ENCODE measurements at places on chromosomes 12 and 14. TPM values are rescaled to one million over a fixed set of nuclear protein-coding genes. Genes with fewer than 3 reads are reported as not detected.

GRCh38 chr14:96725232-96725631 lies 72.0 kb upstream of the VRK1 start:
- DNase-seq = no peak

DNA sequence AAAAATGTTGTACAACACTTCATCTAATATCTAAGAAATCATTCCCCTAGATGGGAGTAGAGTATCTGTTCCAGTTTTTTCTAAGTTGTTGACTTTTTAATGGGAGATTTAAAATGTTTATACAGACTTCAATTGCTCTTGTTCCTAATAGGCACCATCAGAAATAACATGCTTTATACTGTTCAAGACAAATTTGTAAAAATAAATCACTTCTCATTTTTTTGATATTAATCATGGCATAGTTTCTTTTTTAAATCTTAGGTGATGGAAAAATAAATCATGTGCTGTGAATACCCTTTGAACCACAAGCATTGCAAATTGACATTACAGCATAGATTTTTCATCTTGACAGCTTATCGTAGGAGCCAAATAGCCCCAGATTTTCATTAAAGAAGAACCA lies 473.5 kb upstream of the MGAT4C start:
- DNase-seq = no peak

GRCh38 chr12:52903855-52904508 lies 894 bp downstream of the KRT8 start:
- peak; percentile 22 for DNase-seq

DNA sequence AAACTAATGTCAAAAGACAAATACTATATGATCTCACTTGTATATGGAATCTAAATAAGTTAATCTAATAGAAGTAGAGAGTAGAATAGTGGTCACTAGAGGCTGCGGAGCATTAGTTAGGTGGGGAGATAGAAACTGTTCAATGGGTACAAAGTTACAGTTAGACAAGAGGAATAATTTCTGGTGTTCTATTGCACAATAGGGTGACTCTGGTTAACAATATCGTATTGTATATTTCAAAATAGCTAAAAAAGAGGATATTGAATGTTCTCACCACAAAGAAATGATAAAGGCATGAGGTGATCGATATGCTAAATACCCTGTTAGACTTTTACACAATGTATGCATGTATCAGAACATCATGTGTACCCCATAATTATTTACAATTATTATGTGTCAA lies 42.9 kb downstream of the IGF1 start:
- no peak for DNase-seq

GRCh38 chr14:23358553-23359166 lies 6.0 kb upstream of the SLC22A17 start:
- DNase-seq = no peak

DNA sequence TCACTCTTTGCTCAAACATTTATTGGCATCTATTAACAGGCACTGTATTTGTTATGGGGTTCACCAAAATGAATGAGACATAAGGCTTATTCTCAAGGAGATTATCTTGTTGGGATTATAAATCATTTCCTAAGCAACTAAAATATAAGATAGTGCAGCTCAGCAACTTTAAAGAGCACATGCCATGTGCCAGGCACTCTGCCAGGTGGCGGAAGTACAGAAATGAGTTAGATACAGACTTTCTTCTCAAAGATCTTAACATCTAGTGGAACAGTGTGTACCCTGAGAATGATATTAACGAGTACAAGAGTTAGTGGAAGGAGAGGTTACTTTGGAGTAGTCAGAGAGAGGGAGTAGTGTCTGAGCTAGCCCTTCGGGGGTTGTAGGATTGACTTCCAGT lies 28.4 kb upstream of the TOMM20L start:
- DNase-seq = no peak

- DNase-seq = no peak
These were observed 181.4 kb downstream of the SYT1 start for GRCh38 chr12:79046021-79046420.

DNA sequence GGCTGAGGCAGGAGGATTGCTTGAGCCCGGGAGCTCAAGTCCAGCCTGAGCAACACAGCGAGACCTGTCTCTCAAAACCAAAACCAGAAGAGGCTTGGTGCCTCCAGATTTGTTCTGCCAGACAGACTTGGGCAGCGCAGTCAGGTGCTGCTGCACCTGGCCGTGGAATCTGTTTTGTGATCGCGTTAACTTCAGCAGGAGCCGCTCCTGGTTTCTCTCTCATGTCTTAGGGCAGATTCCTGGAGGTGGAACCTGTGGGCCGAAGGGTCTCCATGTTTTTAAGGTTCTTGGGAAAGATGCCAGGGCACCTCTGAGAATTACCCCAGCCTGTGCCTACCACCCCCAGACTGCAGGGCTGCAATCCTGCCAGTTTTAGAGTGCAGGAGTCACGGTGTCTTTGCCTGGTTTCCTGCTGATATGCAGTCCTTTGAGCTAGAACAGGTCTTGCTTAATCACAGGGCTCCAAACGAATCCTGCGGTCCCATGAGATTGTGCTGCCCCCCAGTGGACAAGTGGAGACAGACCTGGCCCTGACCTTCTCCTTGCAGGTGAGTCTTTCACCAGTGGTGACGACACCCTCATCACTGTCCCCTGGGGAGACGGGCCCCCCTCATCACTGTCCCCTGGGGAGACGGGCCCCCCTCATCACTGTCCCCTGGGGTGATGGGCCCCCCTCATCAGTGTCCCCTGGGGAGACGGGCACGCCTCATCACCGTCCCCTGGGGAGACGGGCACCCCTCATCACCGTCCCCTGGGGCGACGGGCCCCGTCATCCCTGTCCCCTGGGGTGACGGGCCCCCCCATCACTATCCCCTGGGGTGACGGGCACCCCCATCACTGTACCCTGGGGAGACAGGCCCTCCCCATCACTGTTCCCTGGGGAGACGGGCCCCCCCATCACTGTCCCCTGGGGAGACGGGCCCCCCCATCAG lies 37.6 kb downstream of the PACS2 start:
- peak; percentile 87 for DNase-seq

DNA sequence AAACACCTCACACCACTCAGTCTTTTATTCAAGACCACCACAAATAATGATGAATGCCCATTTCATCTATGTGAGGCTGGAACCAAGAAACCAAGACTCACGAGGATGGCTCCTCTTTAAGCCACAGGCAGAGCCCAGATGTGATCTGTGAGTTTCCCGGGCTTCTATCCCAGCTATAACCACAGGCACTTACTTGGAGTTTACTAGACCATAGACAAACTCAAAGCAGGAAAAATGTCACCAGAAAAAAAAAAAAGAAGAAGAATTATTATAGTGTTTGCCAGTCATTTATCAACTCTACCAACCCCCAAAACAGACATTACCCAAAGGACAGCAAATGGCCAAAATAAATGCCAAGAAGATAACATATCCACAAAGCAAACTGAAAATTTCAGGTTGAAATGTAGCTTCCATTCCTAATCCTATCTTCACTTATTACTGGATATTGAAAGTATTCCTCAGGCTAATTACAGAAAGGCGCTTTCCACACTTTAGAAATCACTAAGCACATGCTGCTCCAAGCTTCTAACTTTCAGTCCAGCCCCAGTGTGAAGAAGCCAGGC lies 44.7 kb downstream of the ZFYVE1 start:
- DNase-seq = no peak

DNA sequence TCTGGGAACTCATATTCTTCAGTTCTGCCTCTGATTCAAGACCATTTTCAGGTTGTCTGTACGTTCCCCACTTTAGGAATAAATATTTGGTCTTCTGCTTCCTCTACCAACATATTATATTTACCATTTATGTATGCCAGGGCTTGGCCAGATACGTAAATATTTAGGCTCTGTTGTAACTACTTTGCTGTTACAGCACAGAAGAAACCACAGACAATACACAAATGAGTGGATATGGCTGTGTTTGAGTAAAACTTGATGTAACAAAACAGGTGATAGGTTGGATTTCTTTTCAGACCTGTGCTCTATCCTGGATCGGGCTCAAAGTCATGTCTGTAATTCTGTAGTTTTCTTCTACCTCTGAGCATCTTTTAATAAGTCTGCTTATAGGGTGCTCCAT lies 37.5 kb downstream of the RAP1B start:
- DNase-seq = no peak

DNA sequence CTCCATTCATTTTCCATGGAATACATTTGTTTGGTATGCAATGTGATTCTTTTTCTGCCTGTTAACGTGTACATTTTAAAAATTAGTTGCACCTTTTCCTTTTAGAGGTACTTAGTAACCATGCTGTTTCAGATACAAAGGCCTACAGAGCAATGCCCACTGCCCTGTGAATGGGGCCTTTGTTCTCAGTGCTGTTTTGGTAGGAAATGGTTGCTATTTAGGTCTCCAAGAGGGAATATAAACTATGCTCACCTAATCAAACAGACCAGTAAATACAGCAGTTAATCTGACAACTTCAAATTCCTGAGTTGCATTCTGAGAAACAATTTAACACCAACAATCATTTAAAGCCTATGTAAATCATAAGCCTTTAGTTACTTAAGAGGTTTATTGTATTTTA lies 188.7 kb downstream of the BCAT1 start:
- DNase-seq = no peak

GRCh38 chr12:97758194-97758501 lies 295.5 kb downstream of the RMST start:
- no peak for DNase-seq

DNA sequence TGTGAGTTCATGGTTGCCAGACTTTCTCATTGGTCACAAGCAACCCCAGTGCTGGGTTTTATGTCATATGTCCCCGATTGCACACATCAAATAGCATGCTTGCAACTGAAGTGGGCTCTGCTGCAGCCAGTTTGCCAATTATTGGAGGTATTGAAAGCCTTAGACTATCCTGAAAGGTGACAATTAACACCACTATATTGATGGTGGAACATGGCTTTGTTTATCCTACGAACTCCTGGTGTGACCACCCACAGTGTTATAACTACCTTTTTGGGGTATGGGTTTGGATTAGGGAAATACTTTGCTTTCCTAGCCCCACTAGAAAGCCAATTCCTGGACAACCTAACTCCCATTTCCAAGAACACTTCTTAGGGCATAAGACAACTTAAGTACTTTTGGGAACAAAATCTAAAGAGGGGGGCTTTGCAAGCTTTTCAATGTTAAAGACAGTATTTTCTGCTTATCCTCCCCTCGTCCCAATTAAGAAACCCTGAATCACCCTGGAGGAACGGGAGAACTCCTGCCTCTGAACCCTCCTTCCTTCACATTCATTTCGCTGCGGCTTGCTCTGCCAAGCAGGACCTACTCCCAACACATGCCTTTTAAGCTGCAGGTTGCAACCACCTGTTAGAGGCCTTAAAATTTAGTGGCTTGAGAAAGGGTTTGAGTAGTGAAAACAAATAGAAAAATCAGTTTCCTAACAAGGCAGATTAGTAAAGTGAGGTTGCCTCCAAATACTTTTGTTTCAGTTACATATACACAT lies 80.3 kb upstream of the RBM19 start:
- DNase-seq = no peak

DNA sequence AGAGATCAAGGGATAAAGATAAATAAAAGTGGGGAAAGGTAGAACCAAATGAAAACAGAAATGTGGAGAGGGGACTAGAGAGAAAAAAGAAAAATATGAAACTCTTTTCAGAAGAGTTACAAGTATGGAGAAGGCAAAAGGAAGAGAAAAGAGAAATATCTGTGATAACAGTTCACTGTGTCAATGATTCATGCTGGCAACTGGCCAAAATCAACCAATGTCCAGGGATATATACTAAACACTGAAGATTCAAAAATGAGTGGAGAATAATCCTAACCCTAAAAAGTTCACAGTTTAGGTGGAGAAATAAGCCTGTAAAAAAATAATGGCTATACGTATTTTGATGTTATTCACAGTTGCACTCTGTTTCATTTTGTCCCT lies 372.3 kb upstream of the KITLG start:
- no peak for DNase-seq

DNA sequence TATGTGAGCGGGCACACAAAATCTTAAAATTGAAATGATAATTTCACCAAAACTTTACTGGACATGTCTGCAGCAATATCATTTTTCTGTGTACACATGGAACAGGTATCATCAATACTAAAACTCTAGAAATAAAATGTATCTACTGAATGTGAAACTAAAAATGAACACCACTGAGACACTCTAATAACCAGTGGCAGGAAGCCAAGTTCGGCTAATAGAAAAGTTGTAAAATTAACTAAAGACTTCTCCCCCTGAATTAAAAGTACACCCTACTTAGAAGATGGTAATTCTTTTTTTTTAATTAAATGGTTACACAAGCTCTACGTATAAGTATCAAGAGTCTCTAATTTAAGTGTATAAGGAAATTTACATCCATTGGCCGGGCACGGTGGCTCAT lies 227.2 kb downstream of the MED13L start:
- DNase-seq = no peak

DNA sequence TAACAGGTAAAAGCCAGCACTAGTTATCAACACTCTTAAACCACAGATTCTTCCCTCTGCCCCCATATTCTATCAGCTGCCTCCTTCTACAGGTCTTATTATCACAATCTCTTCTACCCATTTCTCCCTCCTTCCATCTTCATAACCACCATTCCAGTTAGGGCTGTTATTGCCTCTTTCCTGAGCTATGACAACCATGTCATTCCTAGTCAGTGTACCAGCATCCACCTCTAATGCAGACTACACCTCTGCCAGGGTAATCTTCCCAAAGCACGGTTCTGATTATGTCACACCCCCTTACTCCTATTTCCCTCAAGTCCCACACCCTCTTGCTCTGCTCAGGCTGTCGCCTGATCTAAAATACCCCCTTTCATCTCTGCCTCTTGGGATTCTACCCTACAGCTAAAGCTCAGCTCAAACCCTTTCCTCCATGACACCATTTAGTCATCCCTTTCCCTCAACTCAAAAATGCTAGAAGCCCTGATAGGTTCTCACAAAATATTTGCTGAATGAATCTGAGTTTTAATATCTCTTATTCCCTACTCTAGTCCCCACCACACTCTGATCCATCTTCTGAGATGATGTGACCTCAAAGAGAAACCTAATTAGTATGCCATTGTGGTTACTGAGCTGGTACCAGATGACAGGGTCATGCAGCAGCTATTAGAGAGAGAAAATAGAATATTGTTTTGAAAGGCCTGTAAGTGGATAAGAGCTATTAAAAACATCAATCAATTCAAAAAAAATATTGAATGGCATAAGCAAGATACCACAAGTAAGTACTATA lies 11.7 kb downstream of the RACGAP1 start:
- DNase-seq = no peak

- no peak for DNase-seq
These were observed 24.8 kb downstream of the IL26 start for GRCh38 chr12:68200854-68201253.

- DNase-seq = no peak
These were observed 445.4 kb downstream of the BCL11B start for GRCh38 chr14:98826618-98827017.

Gene TBC1D30
- 0.49 TPM for total RNA-seq

Gene SMOC1
- not detected for total RNA-seq

Gene ST8SIA1
- total RNA-seq = 5.7 TPM

Gene CCNB1IP1
- total RNA-seq = 27.4 TPM

Gene POTEM
- not detected for total RNA-seq

Gene INHBC
- 0.33 TPM for total RNA-seq

Gene ISM2
- not detected for total RNA-seq

Gene GZMH
- total RNA-seq = 1.2 TPM

Gene RPAP3
- 24.6 TPM for total RNA-seq

Gene IL31
- total RNA-seq = not detected
